GM23248 (cell line): ENCODE measurements at places on chromosomes 3 and 15. TPM values are rescaled to one million over a fixed set of nuclear protein-coding genes. Genes with fewer than 3 reads are reported as not detected.
A peak's percentile ranks its signal among the peaks of the same experiment; 100 is the strongest.

The ECE2 gene
- not detected in 2 replicates for total RNA-seq

DNA sequence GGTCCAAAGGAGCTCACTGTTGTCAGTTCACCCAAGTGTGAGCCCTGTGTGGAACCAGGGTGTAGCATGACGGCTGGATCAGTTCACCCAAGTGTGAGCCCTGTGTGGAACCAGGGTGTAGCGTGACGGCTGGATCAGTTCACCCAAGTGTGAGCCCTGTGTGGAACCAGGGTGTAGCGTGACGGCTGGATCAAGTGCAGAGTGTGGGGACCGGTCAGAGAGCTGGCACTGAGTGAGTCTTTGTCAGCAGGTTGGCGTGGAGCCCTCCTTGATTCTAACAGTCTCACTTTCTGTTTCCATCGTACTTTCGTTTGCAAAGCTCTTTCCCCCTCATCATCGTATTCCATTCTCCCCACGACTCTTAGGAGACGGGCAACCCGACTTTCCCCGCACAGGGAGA, 57.9 kb upstream of the DLG1 start:
- no peaks in the 10 kb centered on the region for H3K27me3 ChIP-seq
- H3K4me1 ChIP-seq = peaks cover 23% of the 10 kb centered on the region
- DNase-seq = peak; percentile 27

GRCh38 chr15:89136818-89137772, 48.8 kb downstream of the ABHD2 start:
- no peak overlapping the region for H3K4me3 ChIP-seq
- H3K36me3 ChIP-seq = no peaks in the 10 kb centered on the region
- no peaks in the 10 kb centered on the region for H3K27me3 ChIP-seq
- peak; percentile 55 for DNase-seq

GRCh38 chr15:73964736-73965093, 27.4 kb downstream of the STOML1 start:
- DNase-seq = peak; percentile 77
- no peak overlapping the region for H3K27ac ChIP-seq
- no peak overlapping the region for H3K4me3 ChIP-seq
- no peaks in the 10 kb centered on the region for H3K27me3 ChIP-seq
- H3K36me3 ChIP-seq = no peaks in the 10 kb centered on the region

GRCh38 chr15:60895986-60896385, 333.1 kb downstream of the RORA start:
- no peaks in the 10 kb centered on the region for H3K36me3 ChIP-seq
- H3K27me3 ChIP-seq = no peaks in the 10 kb centered on the region
- H3K4me1 ChIP-seq = no peaks in the 10 kb centered on the region
- DNase-seq = no peak
- no peak overlapping the region for H3K27ac ChIP-seq

The TSC22D2 gene
- total RNA-seq = 9.1 and 11.5 TPM in 2 replicates

GRCh38 chr15:86796521-86796920, 716.9 kb downstream of the AGBL1 start:
- H3K27ac ChIP-seq = no peak overlapping the region
- H3K36me3 ChIP-seq = no peaks in the 10 kb centered on the region
- no peaks in the 10 kb centered on the region for H3K4me1 ChIP-seq
- DNase-seq = no peak

GRCh38 chr3:98691897-98692296, 71.2 kb upstream of the ST3GAL6 start:
- no peak overlapping the region for H3K27ac ChIP-seq
- H3K27me3 ChIP-seq = no peaks in the 10 kb centered on the region
- peaks cover 3% of the 10 kb centered on the region; the same call in 1 of the 2 replicates for H3K4me1 ChIP-seq
- no peaks in the 10 kb centered on the region for H3K36me3 ChIP-seq

The IL12A gene
- total RNA-seq = 0.51 and 2.8 TPM in 2 replicates

The ISLR gene
- total RNA-seq = 110 and 127 TPM in 2 replicates

The PCLAF gene
- total RNA-seq = 16.0 and 21.2 TPM in 2 replicates

The SEMA7A gene
- total RNA-seq = 132 and 151 TPM in 2 replicates

The ONECUT1 gene
- total RNA-seq = not detected in 2 replicates

The THAP10 gene
- 2.0 and 6.4 TPM in 2 replicates for total RNA-seq

The RTP1 gene
- not detected in 2 replicates for total RNA-seq

The LYZL4 gene
- total RNA-seq = not detected in 2 replicates

DNA sequence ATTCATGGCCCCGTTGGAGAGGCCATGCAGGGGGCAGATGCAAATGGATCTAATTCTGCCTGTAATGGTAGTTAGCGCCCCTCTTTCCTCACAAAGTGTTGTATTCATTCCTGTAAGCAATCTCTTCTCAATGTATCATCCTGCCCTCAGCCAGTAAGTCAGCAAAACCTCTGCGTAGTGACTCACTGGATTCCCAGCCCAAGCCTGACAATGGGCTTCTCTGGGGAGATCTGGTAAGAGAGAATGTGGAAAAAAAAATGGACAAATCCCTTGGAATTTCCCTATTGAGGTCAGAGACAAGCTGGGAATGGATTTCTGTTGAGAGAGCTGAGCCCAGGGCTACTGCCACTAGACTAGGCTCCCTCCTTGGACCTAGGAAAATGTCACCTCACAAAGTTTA, 25.4 kb downstream of the ADPGK start:
- H3K27ac ChIP-seq = peak overlapping the region; percentile 72
- H3K36me3 ChIP-seq = peaks cover 33% of the 10 kb centered on the region; the same call in 1 of the 2 replicates

- H3K4me3 ChIP-seq = peak overlapping the region; percentile 76
- H3K36me3 ChIP-seq = no peaks in the 10 kb centered on the region
- DNase-seq = peak; percentile 24
- peaks cover 16% of the 10 kb centered on the region for H3K4me1 ChIP-seq
- H3K27ac ChIP-seq = no peak overlapping the region
- no peaks in the 10 kb centered on the region for H3K27me3 ChIP-seq
Observed at GRCh38 chr3:10010421-10010877, 15.8 kb upstream of the FANCD2 start.

The GPR160 gene
- total RNA-seq = 0.13 and 0.76 TPM in 2 replicates

- no peak overlapping the region for H3K4me3 ChIP-seq
- peaks cover 7% of the 10 kb centered on the region; the same call in 1 of the 2 replicates for H3K4me1 ChIP-seq
- peak; percentile 42 for DNase-seq
- H3K27ac ChIP-seq = no peak overlapping the region
Observed at GRCh38 chr3:149726716-149727407, 25.4 kb downstream of the COMMD2 start.

- DNase-seq = no peak
- H3K4me3 ChIP-seq = no peak overlapping the region
- no peaks in the 10 kb centered on the region for H3K27me3 ChIP-seq
- no peak overlapping the region for H3K27ac ChIP-seq
- 0 out of 2 replicates have a peak, but pooled peaks cover 6% of the 10 kb centered on the region for H3K4me1 ChIP-seq
Observed at GRCh38 chr3:8734137-8734878, 706 bp downstream of the CAV3 start.

DNA sequence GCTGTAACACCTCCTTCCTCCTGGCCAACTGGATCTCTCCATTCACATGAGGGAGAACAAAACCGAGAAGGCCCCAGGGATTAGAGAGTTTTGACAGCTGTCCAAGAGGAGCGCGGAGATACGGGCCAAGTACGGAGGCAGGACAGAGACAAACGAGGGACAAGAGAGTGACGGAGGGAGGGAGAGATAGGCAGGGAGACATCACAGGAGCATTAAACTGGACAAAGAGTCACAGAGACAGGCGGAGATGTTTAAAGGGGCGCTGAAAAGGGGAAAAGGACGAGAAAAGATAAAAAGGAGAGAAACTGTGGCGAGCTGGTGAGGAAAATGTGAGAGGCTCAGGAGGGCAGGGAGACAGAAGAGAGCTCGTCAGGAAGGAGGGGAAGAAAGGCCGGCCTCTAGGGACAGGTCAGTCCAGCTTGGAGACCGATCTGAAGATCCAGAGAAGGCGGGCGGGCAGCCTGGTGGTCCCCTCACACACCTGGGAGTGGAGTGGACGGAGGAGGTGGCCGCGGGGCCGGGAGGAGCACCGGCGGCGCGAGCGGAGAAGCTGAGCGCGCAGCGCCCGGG, 40.5 kb upstream of the ROPN1 start:
- no peaks in the 10 kb centered on the region for H3K4me1 ChIP-seq
- no peaks in the 10 kb centered on the region for H3K36me3 ChIP-seq
- peak; percentile 10 for DNase-seq
- peak overlapping the region; percentile 90 for H3K4me3 ChIP-seq
- H3K27me3 ChIP-seq = peaks cover 39% of the 10 kb centered on the region

DNA sequence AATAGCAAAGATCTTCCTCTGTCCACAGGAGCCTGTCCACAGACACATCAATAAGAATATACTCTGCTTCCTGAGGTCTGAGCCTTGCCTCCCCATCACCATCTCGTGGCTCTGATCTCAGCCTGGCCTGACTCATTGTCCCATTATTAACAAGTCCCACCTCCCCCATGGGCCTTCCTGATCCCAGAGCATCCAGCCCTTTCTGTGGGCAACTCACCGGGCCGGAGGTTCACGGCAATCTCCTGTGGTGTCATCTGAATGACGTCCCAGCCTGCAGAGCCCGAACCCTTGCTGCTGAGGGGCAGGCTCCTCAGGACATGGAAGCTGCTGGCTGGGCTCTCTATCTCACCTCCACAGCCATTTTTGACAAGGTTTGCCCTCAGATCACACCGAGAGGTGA, 28.1 kb downstream of the ITGB5 start:
- DNase-seq = peak; percentile 94
- no peak overlapping the region for H3K4me3 ChIP-seq
- H3K4me1 ChIP-seq = peaks cover 58% of the 10 kb centered on the region
- peak overlapping the region; percentile 90 for H3K27ac ChIP-seq

DNA sequence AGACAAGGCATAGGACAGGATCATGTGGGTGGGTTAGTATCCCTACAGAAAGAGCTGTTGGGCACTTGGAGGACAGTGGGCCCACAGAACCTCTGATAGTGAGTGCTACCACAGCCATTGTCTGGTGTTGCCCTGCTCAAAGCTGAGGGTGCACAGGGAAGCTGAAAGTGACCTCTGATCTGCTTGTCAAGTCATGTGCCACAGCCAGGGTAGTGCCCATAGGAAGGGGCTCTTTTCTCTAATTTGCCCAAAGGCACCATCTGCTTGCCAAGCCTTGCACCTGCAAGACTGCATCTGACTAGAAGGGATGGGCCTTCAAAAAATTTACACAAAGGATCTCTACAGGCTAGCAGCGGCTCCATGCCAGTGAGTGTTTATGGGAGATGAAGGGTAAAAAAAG, 87.4 kb upstream of the GSK3B start:
- H3K27ac ChIP-seq = no peak overlapping the region
- no peaks in the 10 kb centered on the region for H3K27me3 ChIP-seq
- no peak for DNase-seq
- no peaks in the 10 kb centered on the region for H3K36me3 ChIP-seq
- no peak overlapping the region for H3K4me3 ChIP-seq

DNA sequence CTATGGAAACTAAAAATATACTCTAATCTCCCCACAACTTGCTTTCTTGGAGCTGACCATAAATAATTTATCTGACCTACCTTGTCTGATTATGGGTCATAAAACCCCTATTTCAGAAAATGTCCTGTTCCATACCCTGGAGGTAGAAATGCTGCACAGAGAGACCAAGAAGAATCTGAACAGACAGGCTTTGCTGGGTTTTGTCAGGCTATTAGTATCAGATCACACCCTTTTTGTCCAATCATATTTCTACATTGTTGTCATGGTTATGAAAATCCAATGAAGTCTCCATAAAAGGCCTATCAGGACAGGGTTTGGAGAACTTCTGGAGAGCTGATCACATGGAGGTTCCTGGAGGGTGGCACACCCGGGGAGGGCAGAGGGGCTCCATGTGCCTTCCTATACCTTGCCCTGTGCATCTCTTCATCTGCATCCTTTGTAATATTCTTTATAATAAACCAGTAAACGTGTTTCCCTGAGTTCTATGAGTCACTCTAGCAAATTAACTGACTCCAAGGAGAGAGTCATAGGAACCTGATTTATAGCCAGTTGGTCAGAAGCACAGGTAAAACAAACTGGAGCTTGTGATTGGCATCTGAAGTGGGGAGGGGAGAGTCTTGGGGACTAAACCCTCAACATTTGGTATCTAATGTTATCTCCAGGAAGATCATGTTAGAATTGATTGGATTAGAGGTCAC, 58.1 kb downstream of the NGLY1 start:
- H3K27ac ChIP-seq = no peak overlapping the region
- no peaks in the 10 kb centered on the region for H3K27me3 ChIP-seq
- H3K36me3 ChIP-seq = peaks cover 17% of the 10 kb centered on the region; the same call in 1 of the 2 replicates
- no peak overlapping the region for H3K4me3 ChIP-seq
- no peaks in the 10 kb centered on the region for H3K4me1 ChIP-seq

The ATP13A5 gene
- not detected in 2 replicates for total RNA-seq

The C3orf49 gene
- not detected in 2 replicates for total RNA-seq
